ENCODE measurements at places on chromosomes 6 and 20.

- no peak for DNase-seq
Observed at GRCh38 chr6:15626878-15627674, 35.8 kb downstream of the DTNBP1 start.

DNA sequence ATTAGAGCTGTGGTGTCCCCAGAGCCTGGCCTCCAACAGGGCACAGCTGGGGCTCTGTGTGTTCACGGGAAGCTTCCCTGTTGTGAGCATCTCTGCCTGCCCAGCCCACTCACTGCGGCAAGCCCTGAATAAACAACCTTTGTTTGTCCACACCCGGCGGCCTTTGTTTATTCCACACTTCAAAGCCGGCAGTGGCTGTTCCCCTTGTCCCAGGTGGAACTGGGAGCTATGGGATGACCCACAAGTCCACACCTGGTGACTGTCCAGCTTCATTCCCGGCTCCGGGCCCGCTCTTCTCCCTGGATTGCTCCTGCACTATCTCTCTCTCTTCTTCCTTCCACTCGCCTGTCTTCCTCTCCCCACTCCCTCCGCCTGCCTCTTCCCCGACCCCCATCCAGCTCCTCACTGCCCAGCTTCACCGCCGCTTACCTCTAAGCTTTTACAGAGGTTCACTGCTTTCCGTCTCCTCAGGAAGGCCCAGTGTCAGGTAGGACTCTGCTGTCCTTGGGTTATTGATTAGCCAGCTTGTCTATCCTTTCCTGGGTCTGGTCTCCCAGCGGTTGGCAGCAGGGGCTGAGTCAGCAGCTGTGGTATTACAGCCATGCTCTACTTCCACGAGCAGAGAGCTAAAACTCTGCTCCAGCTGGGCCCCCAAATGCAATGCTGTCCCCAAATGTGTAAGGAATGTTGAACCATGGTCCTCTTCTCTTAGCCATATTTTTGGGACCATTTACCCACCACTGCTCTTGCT is 17.8 kb downstream of the DACT2 start:
- DNase-seq, result no peak

GRCh38 chr20:48295445-48295903 is 510.2 kb upstream of the SULF2 start:
- no peak for DNase-seq

- no peak for DNase-seq
Observed at GRCh38 chr20:6421321-6422248, 298.8 kb upstream of the FERMT1 start.

GRCh38 chr20:12433724-12434123 is 516.0 kb downstream of the BTBD3 start:
- no peak for DNase-seq

DNA sequence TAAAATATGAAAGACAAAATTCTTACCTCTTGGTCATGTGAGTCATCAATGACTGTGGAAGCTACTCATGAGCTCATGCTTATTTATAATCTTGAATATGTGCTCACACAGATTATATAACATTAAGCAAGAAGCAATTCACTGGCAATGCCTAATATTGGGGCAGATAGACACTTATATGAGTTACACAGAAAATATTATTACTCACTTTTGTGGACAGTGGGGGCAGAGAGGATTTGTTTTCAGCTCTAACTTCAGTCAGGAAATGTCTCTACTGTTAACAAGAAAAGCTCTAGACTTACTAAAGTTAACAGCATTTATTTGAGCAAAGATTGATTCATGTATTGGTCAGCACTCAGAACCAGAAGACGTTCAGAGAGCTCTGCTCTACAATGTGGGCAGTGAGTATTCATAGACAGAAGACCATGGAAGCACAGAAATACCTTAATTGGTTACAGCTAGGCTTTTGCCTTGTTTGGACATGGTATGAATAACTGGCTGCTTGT is 85.8 kb upstream of the AHI1 start:
- no peak for DNase-seq

GRCh38 chr20:62824476-62825332 is 7.9 kb downstream of the COL9A3 start:
- no peak for DNase-seq

DNA sequence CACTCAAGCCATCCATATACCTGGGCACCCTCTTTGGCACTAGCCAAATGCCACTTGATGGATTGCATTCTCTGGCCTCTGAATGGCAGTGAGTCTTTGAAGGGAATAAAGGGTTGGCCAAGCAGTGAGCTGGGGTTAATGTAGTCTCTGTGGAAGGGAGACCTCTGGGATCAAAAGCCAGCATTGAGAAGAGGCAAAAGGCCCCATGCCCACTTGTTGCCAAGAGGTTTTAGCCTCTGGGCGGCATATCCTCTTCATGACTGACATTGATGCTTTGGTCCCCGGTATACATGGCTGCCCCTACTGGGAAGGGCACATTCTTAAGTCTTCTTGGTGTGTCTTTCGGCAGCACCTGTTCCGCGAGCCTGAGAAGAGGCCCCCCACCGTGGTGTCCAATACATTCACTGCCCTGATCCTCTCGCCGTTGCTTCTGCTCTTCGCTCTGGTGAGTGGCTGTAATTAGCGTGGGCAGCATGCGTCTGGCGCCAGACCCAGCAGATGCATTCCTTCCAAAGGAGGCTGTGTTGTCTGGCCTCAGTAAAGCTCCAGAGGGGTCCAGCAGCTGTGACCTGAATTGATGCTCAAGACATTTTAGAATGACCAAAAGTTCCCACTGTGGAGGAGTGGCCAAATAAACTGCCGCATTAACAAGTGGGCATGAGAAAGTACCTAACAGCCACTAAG is 29.5 kb downstream of the GHRH start:
- DNase-seq, result no peak

DNA sequence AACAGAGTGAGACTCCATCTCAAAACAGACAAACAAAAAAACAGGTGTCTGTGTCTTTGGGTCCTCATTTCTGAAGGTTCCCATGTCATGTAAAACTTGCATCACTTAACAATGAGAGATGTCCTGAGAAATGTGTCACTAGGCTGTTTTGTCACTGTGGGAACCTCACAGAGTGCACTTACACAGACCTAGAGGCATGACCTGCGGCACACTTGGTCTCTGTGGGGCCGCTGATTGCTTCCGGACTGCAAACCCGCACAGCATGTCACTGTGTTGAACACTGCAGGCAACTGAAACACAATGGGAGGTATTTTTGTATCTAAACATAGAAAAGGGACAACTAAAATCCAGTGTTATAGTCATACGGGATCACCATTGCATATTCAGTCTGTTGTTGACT is 42.3 kb upstream of the TMEM181 start:
- DNase-seq, result no peak

DNA sequence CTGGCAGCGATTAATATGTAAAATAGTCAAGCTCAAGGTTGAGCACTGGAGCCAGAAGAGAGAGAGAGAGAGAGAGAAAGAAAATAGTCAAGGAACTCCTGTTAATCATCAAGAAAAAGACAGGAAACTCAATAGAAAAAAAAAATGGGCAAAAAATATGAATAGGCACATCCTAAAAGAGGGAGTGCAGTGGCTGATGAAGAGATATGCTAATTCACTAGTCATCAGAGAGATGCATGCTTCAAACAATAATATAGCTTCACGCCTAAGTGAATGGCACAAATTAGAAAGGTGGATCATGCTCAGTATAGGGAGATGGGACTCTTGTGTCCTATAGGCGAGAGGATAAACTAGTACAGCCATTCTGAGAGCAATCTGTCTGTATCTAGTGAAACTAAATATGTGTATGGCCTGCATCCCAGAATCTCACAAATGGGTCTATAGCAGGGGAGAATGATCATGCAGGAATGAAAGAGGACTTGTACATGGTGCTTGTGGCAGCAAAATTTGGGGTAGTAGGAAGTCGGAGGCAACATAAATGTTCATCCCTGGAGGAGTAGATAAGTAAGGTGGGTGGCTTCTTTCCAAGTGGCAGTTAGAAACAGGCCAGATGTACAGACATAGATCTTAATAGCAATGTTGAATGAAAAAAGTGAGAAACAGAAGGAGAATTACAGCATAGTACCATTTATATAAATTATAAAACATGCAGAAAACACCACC is 176.8 kb downstream of the VEGFA start:
- DNase-seq, result no peak

All from stimulated activated CD8-positive, alpha-beta memory T cell treated with anti-CD3 and anti-CD28 coated beads, Interleukin-2, amount 100 ng/mL, for 48 hours (primary cell).